Pons (tissue), 1 donor: ENCODE measurements at places on chromosomes 16 and 17.

GRCh38 chr16:14632693-14633569, at the start of gene BFAR:
Gene BFAR (plus strand): TSS chr16:14632951. CDS start chr16:14644347, 11,396 bp downstream.
- peak; percentile 97 for DNase-seq

DNA sequence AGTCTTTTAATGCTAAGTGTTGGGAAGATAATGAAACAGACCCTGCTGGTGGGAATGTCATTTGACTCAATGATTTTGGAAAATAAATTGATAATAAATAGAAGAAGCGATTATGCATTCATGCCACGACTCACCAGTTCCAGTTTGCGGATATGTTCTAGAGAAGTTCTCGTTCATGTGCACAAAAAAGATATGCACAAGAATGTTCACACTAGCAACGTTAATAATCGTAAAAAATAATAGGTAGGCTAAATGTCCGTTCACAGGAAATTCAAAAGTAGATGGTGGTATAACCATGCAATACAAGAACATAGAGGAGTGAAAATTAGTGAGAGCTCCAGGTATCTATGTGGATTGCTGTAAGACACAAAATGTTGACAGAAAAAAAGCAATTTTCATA, 59.8 kb downstream of the NACA2 start:
- no peak for DNase-seq

- DNase-seq: no peak
Measured at GRCh38 chr16:3651461-3652372, 2.8 kb upstream of the DNASE1 start.

DNA sequence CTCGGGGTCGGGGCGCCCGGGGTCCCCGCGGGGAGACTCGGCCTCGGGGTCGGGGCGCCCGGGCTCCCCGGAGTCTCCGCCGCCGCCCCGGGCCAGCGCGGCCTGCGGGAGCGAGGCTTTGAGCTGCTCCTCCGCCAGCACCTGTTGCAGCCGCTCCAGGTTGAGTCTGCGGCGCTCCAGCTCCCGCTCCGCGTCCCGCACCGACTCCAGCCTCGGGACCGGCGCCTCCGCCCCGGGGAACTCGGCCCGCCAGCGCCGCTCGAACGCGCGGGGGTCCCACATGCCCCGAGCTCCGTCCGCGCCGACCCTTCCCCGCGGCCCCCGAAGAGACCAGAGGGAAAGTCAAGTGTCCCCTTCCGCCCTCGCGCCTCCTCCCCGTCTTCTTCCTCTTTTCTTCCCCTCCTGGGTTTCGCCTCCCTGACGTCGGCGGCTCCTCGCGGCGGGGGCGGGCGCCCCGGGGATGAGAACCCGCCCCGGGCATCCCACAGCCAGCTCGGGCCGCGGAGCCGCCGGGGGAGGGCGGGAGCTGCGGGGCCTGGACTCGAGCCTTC, 40.8 kb upstream of the BHLHA9 start:
- peak; percentile 54 for DNase-seq

DNA sequence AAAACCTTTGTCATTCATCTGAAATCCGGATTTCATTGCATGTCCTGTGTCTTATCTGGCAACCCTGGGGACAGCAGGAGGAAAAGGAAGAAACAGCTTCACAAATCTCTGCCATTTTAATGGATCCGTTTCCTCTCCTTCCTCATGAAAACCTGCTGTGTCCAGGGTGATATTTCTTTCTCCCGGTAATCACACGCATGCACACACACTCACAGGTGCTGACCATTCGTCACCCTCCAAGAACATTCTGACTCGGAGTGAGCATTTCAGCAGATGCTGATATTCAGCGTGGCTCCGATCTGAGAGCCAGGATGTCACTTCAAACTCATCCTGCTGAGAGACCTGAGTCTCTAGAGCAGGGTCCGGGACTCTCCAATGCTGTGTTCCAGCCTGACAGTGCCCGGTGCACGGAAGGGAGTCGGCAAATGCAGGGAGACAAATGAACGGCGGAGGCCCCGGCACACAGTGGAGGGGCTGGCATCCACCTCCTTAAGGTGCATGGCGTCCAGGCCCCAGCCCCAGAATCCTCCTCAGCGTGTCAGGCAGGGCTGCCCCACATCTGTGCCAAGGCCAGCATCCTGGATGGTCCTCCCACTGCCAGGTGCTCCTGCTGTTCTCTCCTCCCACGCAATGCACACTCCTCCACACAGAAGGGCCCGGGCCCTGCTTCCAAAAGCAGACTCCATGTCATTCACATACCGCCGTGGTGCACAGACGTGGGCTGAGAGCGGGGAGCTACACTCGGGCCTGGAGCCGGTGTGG, 70.7 kb downstream of the RBFOX3 start:
- DNase-seq: no peak

DNA sequence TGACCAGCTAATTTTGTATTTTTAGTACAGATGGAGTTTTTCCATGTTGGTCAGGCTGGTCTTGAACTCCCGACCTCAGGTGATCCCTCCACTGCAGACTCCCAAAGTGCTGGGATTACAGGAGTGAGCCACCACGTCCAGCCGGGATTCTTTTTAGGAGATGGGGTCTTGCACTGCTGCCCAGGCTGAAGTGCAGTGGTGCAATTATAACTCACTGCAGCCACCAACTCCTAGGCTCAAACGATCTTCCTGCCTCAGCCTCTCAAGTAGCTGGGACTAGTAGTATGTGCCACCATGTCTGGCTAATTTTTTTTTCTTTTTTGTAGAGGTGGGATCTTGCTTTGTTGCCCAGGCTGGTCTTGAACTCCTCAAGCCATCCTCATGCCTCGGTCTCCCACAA, 56.4 kb upstream of the MGAT5B start:
- DNase-seq: no peak

DNA sequence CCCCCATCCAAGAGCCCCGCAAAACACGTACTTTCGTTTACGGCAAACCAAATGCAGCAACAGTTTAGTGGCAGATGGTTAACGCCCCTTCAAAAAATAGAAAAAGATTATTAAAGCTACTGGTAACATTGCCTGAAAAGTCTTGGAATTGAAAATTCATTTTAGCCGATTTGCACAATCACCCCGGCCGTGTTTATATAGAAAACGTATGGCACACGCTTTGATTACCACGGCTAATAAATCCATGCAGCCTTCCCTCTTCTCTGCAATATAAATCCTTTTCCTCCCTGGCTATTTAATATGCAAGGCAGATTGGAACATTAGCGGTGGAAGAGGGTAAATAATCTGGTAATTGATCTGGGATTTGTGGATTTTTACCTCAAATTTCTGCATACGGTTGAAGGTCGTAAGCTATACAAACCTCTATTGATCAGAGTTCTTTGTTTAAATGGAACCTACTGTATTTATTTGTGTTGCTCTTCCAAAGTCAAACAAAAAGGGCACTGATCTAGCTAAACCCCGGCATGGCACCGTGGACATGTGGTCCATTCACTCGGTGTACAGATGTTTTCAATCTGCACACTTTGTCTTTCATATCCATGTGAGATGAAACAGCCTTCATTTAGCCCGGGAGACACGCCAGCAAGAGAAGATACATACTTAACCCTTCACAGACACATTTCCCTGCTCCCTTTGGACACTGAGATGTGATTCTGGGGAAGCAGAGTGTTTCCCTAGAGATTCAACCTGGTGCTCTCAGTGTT, 238.1 kb upstream of the MAF start:
- DNase-seq: peak; percentile 49

DNA sequence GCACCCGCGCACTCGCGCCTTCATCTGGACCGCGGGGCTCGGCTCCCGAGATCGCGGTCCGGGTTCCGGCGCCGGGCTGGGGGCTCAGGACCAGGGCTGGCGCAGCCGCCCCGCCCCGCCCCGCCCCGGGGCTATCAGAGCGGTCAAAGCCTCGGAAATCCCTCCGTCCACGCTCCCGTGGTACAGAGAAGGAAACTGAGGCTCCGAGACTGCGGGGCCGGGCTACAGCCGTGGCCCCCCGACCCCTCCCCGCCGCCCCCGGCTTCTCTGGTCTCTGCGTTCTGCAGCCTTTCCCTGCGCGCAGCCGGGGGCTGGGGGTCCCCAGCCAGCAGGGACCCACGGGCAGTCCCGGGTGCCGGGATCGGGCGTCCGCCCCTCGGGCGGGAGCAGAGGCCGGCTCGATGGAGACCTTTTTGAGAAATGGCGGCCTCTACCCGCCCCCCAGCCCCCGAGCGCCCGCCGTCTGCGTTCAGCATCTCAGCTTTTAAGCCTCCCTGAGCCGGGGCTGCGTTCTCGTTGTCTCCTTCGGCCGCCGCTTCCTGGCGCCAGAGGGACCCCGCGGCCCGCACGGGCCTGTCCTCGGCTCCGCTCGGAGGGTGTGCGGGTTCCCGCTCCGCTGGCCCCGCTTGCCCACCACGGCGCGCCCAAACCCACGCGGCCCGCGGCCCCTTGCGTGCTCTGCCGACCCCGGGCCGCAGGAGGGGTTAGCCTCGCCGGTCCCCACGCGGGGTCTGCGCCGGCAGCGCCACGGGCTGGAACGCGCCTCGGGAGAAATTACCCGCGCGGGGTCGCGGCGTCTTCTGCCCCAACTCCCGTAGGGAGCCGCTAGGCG, 1.5 kb upstream of the NPTX1 start:
- no peak for DNase-seq

DNA sequence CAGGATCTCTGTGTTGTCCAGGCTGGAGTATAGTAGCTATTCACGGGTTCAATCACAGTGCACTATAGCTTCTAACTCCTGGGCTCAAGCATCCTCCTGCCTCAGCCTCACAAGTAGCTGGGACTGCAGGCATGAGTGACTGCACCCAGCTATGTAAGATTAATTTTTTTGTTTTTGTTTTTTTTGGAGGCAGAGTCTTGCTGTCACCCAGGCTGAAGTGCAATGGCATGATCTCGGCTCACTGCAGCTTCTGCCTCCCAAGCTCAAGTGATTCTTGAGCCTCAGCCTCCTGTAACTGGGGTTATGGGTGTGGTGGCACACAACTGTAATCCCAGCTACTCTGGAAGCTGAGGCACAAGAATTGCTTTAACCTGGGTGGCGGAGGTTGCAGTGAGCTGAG, 15.8 kb downstream of the PPM1D start:
- no peak for DNase-seq

DNA sequence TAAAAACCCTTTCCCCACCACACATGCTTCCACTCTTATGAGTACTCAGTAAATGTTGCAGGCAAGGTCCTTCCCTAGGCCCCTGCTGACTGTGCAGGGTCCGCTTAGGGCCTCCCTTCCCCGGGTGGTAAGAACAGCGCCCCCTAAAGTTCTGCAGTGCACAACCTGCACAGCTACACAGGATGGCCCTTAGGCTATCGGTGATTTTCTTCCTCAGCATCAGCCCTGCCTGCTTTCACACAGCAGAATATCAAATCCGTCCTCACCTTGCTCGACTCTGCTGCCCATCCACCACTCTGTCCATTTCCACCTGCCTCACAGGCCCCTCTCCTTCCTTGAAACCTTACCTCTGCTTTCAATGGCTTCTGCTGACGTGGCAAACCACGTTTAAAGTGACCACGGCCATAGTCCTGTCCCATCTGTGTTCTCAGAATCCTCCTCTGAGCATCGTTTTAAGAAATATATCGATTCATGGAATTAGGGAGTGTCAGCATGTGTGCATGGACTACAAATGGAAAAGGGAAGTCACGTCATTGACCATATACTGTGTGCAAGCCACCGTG, 51.4 kb upstream of the TMEM132E start:
- DNase-seq: no peak

- DNase-seq: no peak
Measured at GRCh38 chr16:82585675-82586074, 41.1 kb upstream of the CDH13 start.

DNA sequence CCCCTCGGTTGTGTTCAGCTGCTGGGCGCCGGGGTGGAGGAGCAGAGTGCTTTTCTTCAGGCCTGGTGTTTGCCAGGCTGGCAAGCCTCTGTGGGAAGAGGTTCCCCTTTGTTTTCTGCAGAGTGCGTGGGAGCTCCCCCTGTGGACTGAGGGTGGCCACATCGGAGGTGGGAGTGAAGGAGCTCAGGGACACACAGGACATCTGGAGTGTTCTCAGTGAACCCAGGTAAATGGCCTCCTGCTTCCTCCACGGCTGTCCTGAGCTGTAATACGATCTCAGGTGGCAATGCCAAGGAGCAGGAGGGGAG, 39.2 kb upstream of the IRF8 start:
- no peak for DNase-seq

- no peak for DNase-seq
Measured at GRCh38 chr16:69555437-69555836, 10.3 kb upstream of the NFAT5 start.

DNA sequence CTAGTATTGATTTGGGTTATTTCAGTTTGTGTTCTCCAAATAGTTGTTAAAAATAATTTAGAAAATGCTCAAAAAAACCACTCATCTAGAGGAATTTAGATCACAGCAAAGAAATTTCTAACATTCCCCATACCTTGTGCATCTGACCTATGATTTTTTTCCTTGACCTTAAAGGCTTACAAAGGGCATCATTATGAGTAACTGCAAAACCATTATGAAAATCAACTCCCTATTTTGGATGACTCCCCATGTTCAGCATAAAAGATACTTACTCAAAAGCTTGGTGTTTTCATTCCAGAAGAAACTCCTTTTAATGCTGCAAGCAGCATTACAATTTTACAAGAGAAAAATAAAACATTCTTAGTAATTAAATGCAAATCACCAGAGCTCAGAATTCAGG, 83.2 kb downstream of the GRIN2A start:
- no peak for DNase-seq

DNA sequence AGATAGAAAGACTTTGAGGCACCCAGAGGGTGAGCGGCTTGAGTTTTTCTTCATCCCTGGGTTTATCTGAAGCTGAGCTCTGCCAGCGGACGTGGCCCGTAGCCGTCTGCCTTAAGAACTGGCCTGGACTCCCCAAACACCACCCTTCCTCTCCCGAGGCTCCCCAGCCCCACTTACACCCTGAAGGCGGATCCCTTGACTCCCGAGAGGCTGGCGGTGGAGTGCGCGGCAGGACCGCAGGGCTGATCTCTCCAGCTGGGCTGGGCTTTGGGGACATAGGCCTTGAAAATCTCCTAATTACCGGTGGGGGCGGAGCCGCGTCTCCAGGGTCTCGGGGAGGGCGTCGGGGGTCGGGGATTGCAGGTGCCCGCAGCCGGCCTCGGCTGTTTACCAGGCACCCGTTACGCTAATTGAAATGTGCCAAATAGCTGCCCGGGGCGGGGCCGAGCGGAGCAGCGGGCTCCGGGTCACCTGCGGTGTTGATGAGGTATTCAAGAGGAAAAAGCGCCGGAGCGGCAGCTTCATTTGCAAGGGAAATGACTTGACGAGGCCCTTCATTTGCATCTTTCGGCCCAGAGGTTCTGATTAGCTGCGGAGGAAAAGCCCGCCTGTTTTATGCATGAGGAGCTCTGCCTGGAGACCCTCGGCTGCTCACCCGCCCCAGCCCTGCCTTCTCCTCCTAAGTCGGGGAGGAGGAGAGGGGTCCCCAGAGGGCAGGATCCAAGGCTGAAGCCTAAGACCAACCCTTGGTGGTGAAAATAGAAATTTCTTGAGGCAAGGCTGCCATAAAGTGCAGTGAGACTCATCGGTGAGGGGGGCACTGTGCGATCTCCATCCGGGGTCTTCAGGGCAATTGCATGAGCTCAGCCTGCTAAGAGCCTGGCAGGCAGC, 100.7 kb downstream of the MGAT5B start:
- DNase-seq: no peak
